ENCODE measurements at places on chromosomes 5 and 9.

- no peak for DNase-seq
Measured at GRCh38 chr9:36744678-36745077, 172.0 kb downstream of the MELK start.

- DNase-seq = peak; percentile 50
Measured at GRCh38 chr9:89436963-89437625, 60.8 kb downstream of the SEMA4D start.

- no peak for DNase-seq
Measured at GRCh38 chr9:976943-977837, 735 bp downstream of the DMRT3 start.

DNA sequence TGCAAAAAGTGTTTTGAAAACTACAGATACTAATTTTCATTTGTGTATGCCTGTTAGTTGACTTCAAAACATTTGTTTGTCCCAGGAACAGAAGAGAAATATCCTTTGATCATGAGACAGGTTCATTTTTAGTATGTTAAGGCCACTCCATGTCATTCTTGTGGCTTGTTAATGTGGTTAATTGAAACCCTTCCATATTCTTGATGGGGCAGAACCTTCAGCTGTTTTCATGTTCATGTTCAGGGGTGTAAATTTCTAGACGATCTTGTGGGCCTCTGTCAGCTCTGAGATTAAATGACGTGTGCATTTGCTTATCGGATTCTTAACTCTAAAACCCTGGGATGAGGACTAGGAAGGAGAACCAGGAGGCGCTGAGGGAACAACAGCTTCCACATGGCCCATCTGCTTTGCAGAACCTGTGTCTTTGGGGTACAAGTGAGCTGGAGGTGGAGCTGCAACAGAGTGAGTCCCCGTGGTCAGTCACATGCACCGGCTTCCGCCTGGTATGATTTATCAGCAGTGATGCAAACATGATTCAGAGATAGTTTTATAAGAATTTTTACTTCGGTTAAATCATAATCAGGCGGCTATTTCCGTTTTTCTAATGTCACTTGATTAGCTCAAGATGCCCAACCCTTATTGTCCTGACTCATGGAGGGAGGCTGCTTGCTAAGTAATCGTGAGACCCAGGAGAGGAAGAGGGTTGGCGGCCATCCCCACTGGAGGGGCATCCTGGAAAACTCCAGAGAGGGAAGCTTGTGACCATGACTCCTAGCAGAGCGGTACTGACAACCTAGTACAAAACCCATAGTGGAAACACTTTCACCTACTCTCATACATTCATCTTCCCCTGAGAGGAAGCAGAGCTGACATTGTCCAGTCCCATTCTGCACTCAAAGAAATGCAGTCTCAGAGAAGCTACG lies 138.4 kb downstream of the C9orf152 start:
- DNase-seq = no peak

DNA sequence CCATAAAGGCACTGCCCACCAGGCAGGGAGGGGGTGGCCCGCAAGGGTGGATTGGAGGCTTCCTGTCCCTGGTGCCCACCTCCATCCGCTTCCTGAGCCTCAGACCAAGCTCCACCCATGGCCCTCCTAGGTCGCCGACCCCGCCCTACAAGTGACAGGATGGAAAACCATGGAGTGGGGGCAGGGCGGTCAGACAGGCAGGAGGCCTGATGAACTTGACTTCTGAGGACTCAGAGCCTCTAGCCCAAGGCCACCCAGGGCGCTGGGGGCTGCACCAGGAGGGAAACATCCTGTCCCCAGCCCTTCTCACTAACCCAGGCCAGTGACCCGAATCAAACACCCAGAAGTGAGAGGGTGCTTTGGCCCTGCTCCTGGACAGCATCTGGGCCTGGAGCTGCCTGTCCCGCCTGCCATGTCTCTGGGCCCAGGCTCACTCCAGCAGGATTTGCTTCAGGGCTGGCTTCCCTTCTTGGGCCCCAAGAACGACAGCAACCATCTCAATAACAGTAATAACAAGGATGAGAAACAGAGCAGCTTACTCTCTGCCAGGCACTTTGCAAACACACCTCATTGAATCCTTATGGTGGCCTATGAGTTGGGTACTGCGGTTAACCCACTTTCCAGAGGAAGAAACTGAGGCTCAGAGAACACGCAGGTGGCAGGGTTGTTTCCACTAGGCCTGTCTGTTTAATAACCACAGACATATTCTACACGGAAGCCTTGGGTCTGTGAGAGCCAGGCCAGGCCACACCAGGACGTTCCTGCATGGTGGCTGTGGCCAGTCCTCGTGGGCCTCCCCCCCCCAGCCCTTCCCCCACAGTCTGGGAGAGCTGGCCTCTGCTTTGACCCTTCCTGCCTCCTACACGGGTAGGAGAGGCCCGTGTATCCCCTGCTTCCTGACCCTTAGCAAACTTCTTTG lies 4.4 kb upstream of the ST6GALNAC6 start:
- DNase-seq = peak; percentile 79

GRCh38 chr5:180801596-180802324 lies 846 bp downstream of the MGAT1 start:
- DNase-seq = peak; percentile 32

- no peak for DNase-seq
Measured at GRCh38 chr5:15573590-15573989, 73.6 kb downstream of the FBXL7 start.

DNA sequence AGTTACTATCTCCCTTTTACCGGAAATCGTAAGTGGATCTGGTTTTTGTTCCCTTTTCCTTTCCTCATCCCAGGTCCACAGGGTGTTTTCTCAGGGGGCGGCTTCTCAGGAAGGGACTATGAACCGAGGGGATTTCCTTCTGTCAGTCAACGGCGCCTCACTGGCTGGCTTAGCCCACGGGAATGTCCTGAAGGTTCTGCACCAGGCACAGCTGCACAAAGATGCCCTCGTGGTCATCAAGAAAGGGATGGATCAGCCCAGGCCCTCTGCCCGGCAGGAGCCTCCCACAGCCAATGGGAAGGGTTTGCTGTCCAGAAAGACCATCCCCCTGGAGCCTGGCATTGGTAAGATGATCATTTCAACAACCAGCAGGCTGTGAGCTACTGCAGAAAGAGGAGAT lies 75.8 kb downstream of the GOLPH3 start:
- DNase-seq = no peak

GRCh38 chr9:134966270-134966669 lies 48.6 kb upstream of the FCN1 start:
- DNase-seq = no peak

- DNase-seq = no peak
Measured at GRCh38 chr5:160450164-160450932, 28.7 kb downstream of the PTTG1 start.

- no peak for DNase-seq
Measured at GRCh38 chr5:66859526-66859925, 263.3 kb downstream of the MAST4 start.

DNA sequence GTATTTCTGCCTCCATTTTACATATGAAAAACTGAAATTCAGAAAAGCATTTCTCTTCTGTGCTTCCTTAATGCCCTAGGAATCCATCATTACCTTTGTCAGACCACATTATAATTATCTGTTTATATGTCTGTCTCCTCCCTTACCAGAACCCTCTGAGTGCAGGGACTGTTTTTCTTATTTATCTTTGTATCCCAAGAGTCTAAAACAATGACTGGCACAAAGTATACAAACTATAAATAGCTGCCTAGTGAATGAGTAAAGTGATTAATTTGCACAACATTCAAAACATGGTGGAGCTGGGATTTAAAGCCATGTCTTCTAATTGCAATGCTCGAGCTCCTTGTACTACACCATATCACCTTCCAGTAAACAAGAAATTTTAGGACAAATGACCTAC lies 49.3 kb upstream of the HK3 start:
- no peak for DNase-seq

- DNase-seq = peak; percentile 60
Measured at GRCh38 chr9:33416996-33417395, 14.6 kb upstream of the AQP7 start.

- no peak for DNase-seq
Measured at GRCh38 chr5:150162142-150162513, 4.5 kb upstream of the CDX1 start.

- no peak for DNase-seq
Measured at GRCh38 chr5:149455889-149456409, 76.9 kb upstream of the IL17B start.

GRCh38 chr5:121681229-121681855 lies 170.3 kb upstream of the FTMT start:
- DNase-seq = no peak

- DNase-seq = no peak
Measured at GRCh38 chr9:3954331-3955304, 345.2 kb downstream of the GLIS3 start.

DNA sequence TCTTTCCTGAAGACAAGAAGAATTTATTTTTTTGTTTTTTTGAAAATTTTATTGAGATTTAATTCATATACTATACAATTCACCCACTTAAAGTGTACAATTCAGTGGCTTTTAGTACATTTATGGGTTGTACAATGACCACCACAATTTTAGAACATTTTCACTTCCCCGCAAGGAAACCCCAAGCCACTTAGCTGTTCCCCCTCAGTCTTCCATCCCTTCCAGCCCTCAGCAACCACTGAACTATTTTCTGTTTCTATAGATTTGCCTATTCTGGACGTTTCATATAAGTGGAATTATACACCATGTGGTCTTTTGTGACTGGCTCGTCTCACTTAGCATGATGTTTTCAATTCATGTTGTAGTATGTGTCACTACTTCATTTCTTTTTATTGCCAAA lies 28.0 kb downstream of the DNAI1 start:
- DNase-seq = no peak

GRCh38 chr9:135694414-135694813 lies 4.9 kb downstream of the SOHLH1 start:
- DNase-seq = no peak

DNA sequence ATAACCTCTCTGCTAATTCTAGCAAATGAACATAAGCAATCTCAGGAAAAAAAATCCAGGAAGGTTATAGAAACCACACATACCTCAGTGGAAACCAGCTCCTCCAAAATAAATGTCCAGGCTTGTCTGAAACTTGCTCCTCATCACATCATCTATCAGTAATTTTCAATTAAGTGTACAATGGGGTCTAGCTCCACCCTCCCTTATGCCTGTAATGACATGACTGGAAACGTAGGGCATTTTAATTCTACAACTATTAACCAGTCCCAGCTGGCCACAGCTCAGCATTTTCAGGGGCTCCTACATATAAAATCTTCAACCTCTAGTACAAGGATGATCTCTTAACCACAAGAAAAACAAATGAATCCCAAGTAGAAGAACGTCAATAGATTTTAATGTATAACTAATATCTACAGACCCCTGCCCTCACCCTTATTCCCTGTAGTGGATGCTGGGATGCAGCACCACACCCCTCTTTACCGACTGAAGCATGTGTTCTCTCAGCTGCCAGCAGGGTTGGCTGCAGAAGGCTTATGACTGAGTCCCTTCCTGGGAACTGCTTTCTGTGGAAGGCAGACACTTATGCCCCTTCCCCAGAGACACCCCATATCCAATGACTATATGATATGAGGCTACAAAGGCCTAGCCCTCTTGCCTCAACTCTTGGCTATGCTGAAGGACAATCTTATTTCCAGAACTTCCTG lies 6.8 kb downstream of the TSSK1B start:
- no peak for DNase-seq

GRCh38 chr5:131814990-131815389 lies 18.2 kb upstream of the FNIP1 start:
- DNase-seq = no peak

DNA sequence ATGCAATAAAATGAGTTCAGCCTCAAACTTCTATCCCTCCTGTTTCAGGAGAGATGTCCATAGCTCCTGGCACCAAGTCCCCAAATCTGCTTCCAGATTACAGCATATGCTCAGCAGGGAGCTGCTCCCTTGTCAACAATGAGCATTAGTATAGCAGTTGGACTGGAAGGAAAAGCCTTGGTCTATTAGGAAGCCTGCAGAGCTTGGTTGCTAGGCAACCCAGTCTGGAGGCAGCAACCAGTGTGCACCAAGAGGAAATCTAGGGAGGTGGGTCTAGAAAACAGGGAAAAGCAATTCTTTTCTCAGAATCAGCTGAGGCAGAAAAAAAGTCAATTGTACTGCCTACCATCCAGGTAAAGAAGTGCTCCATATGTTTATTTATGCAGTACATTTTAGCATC lies 229.5 kb upstream of the NMUR2 start:
- DNase-seq = no peak

DNA sequence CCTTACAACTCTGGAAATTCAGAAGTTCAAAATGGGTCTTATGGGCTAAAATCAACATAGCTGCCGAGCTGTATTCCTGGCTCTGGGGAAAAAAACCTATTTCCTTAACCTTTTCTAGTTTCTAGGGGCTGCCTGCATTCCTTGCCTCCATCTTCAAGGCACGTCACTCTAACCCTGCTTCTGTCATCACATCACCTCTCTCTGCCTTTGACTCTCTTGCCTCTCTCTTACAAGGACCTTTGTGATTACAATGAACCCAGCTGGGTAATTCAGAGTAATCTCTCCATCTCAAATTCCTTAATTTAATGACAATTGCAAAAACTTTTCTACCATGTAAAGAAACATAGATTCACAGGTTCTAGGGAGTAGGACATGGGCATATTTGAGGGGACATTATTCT lies 103.1 kb upstream of the SMC2 start:
- no peak for DNase-seq

- DNase-seq = no peak
Measured at GRCh38 chr5:133421806-133422205, 190.5 kb downstream of the FSTL4 start.

- DNase-seq = no peak
Measured at GRCh38 chr9:32260151-32260862, 124.1 kb upstream of the ACO1 start.

DNA sequence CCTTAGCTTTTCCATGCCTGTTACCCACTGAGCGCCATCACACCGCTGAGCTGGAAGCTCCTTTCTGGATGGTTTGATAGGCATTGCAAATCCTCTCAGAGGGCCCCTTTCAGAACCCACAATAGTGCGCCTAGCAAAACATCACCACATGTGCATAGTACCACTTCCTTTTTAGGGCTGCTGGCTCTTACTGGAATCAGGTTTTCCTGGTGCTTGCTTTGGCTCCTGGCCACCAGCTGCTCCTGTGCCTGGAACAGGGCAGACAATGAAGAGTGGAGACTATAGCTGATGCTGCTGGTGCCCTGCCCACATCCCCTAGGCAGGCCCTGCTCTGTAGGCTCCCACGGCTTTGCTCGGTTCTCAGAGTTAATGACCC lies 163.6 kb upstream of the SEMA6A start:
- DNase-seq = no peak

DNA sequence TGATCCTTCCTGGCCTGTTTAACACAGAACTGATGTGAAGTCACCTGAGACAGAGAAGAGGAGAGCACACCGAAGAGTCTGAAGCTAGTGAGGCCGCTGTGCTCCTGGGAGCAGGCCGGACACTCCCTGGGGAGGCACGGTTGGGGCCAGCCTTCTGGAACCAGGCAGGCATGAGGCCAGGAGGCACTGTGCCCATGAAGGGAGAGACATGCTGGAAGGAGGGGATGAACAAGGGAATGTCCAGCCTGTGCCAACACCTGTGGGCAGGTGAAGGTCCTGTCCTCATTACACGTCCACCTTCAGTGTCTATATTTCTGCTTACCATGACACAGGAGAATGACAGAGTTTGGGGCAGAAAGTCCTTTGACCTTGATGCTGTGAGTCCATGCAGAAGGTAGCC lies 183.8 kb upstream of the S1PR3 start:
- no peak for DNase-seq

Data from CD8-positive, alpha-beta T cell (primary cell).